Heart left ventricle (tissue), 16 donors: ENCODE measurements at places on chromosomes 2 and 18. TPM values are rescaled to one million over a fixed set of nuclear protein-coding genes. Genes with fewer than 3 reads are reported as not detected.

PDE11A gene
- 0.44 TPM for total RNA-seq

CFAP65 gene
- not detected for total RNA-seq

VIT gene
- total RNA-seq, result 4.9 TPM

GRHL1 gene
- total RNA-seq, result 2.1 TPM

CDH2 gene
- total RNA-seq, result 411 TPM

MYO5B gene
- total RNA-seq, result 0.61 TPM

VWA3B gene
- not detected for total RNA-seq

SNORC gene
- 0.74 TPM for total RNA-seq

RFX8 gene
- total RNA-seq, result 0.19 TPM

MSGN1 gene
- not detected for total RNA-seq

ELP2 gene
- 47.9 TPM for total RNA-seq

UGT1A10 gene
- total RNA-seq, result not detected

TRIM43 gene
- not detected for total RNA-seq

SERPINB12 gene
- total RNA-seq, result not detected

RAPGEF4 gene
- total RNA-seq, result 17.0 TPM

FEV gene
- not detected for total RNA-seq

CNGA3 gene
- 0.43 TPM for total RNA-seq

SERPINB4 gene
- total RNA-seq, result not detected

ANKRD30BL gene
- total RNA-seq, result not detected

DIS3L2 gene
- 22.4 TPM for total RNA-seq

ERMN gene
- total RNA-seq, result not detected

MC2R gene
- total RNA-seq, result not detected

ELOA2 gene
- not detected for total RNA-seq

UGT1A5 gene
- not detected for total RNA-seq

PRSS56 gene
- 0.12 TPM for total RNA-seq

KCNF1 gene
- not detected for total RNA-seq

SP3 gene
- 39.7 TPM for total RNA-seq

CCDC74A gene
- 1.6 TPM for total RNA-seq

KIF1A gene
- total RNA-seq, result 2.7 TPM

SCG2 gene
- not detected for total RNA-seq

IMPA2 gene
- 40.8 TPM for total RNA-seq

LRP2 gene
- total RNA-seq, result 0.05 TPM

RBKS gene
- total RNA-seq, result 3.5 TPM

LINC00305 gene
- not detected for total RNA-seq

PUM2 gene
- 57.6 TPM for total RNA-seq

HRH4 gene
- not detected for total RNA-seq

WDR33 gene
- 36.8 TPM for total RNA-seq

FMNL2 gene
- total RNA-seq, result 14.7 TPM

CNDP1 gene
- not detected for total RNA-seq

IL36RN gene
- not detected for total RNA-seq

FBXO36 gene
- total RNA-seq, result 0.77 TPM

PAX8 gene
- 0.48 TPM for total RNA-seq

LBX2 gene
- 1.5 TPM for total RNA-seq

TRAPPC12 gene
- total RNA-seq, result 88.4 TPM

MTCL1 gene
- 9.3 TPM for total RNA-seq

AMER3 gene
- not detected for total RNA-seq

DOK1 gene
- 4.8 TPM for total RNA-seq

POTEE gene
- total RNA-seq, result 0.29 TPM

LHCGR gene
- total RNA-seq, result not detected

SESTD1 gene
- 37.9 TPM for total RNA-seq

RALBP1 gene
- 56.9 TPM for total RNA-seq

ACMSD gene
- total RNA-seq, result not detected

G6PC2 gene
- total RNA-seq, result not detected

CROCC2 gene
- total RNA-seq, result not detected

LTBP1 gene
- 64.0 TPM for total RNA-seq

DAPL1 gene
- total RNA-seq, result not detected
